ENCODE measurements at places on chromosomes 1 and 21.

GRCh38 chr1:154420961-154421924 is 16.1 kb downstream of the IL6R start:
- no peak for DNase-seq

DNA sequence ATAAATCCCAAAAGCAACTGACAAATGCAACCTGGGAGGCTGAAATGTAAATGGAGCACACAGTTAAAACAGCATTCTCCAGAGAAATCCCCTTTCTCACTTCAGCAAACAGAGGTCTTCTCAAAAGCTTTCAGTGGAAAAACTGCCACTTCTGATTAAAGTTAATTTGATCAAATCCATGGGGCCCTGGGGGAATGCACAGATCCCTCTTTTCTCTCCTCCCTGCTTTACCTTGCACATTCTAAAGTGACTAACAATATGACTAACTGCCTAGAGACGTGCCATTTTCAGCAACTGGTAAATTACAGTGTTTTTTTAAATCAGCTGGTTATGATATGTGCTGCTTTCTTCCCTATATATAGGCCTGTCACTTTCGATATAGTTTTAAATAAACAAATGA is 142.5 kb downstream of the RERE start:
- no peak for DNase-seq

GRCh38 chr1:7613106-7613850 is 157.8 kb upstream of the VAMP3 start:
- no peak for DNase-seq

DNA sequence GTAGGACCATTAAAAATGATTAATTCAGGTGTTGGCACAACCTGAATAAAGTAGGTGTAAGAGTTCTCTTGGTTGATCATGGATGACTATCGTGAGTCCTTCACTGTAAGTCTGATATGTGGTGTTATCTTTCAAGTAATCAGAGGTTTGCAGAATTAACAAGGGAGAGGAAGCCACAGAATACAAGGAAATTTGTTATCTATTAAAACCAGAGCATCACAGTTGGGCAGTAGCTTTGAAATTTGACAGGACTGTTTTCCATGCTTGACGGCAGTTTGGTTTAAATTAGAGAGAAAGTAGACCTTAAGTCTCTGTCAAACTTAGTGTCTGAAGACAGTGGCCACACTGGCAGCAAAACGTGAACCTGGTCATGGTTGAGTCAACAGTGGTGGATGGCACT is 139.5 kb upstream of the KCNK2 start:
- DNase-seq = no peak

DNA sequence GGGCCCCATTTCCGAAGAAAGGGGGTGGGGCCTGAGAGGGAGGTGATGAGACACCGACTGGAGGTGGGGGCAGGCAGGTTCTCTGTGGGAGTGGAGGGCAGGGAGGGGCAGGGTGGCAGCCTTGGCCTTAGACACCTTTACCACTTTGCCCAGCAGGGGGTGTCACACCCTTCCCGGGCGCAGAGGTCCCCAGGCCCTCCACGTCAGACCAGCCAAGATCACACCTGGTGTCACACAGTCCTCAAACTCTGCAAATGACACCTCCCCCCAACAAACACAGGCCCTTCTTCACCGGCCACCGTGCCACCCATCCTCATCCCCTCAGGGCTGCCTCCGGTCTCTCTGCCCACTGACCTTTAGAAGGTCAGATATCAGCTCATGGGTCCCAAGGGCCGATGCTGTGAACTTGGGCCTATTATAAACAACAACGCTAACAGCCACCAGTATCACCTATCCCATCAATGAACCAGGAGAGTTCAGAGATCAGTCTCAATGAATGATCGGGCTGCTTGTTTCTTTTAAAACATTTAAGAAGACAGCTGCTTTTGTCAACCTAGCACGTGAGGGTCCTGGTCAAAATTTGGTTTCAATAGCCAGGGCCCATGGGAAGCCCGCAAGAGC is 103.9 kb downstream of the CASZ1 start:
- DNase-seq = peak; percentile 56

GRCh38 chr1:112718691-112719418 is 3.7 kb upstream of the PPM1J start:
- peak; percentile 51 for DNase-seq

GRCh38 chr1:29343476-29343875 is 107.2 kb downstream of the PTPRU start:
- DNase-seq = no peak

DNA sequence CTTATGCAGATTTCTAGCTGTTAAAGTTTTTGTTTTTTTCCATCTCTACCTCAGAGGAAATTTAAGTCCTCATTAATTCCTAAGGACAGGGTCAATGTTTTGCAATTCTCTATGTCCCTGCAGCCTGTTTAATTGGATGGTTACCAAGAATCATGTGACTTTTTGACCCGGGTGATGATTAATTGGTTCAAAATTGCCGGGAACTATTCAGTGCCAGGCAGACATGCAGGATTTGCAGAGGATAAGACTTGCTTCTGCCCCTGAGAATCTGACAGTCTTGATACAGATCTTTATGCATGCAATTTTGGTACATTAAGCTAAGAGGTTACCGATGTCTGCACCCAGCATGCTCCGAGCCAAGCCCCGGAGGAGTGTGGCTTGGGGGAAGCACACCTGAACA is 87.9 kb downstream of the PLPP3 start:
- DNase-seq = no peak

GRCh38 chr1:3783651-3784474 is 11.3 kb downstream of the SMIM1 start:
- DNase-seq = no peak

DNA sequence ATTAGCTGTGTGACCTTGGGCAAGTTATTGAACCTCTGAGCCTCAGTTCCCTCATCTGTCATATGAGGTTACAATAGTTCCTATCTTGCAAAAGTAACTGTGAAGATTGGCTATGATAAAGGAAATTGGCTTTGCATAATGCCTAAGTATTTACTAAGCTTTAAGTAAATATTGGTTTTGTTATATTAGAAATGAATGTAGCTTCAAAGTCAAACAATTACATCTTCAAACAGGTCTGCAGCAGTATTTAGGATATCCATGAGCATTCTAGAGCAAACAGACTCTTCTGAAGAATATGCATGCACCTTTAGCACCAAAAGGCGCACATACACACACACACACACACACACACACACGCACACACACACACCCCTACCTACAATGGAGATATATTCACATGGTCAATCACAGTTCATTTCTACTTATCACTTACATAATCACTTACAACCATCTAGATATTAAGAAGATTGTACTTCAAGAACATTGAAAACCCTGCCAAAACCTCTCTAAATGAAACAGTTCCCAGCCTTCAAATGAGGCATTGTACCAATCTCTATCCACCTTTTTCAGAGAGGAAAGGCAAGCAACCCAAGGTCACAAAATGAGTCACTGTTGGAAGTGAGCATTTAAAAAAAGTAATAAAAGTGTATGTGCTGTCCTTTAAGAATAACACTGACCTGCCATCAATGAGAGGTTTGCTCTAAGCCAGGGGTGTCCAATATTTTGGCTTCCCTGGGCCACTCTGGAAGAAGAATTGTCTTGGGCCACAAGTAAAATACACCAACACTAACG is 13.4 kb upstream of the FAM43B start:
- DNase-seq = no peak

- no peak for DNase-seq
These were observed 447.8 kb downstream of the PTPRU start for GRCh38 chr1:29684141-29684540.

DNA sequence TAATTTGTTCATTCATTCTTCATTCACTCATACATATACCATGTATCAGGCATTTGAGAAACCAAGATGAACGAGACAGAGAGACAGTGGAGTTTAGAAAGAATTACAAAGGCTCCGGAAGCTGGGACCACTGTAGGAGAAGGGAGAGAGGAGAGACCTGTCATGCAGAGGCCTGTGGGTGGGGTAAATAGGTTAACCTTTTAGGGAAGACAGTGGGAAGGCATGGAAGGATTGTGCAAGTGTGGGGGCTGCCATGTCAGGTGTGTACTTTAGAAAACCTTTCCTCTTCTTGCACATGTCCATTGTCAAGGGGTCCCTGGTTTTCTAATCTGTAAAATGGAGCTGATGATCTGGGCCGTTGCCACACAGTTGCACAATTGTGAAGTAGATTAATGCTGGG is 44.2 kb upstream of the POU3F1 start:
- DNase-seq = no peak

GRCh38 chr1:171850651-171851350 is 9.5 kb downstream of the DNM3 start:
- DNase-seq = no peak

DNA sequence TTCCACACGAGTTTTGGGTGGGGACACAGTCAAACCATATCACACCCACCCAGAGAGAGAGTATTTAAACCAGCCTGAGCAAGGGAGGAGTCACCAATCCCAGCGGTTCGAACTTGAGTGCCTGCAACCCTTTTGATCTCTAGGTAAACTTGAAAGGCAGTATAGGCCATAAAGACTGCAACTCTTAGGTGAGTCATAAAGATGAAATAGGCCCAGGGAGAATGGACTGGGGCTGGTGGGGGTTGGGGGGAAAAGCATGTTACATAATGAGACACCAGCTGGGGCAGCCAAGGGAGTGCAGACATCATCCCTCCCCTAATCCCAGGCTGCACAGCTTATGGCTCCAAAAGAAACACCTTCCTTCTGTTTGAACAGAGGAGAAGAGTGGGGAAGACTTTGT is 99.8 kb upstream of the LHX8 start:
- DNase-seq = no peak

DNA sequence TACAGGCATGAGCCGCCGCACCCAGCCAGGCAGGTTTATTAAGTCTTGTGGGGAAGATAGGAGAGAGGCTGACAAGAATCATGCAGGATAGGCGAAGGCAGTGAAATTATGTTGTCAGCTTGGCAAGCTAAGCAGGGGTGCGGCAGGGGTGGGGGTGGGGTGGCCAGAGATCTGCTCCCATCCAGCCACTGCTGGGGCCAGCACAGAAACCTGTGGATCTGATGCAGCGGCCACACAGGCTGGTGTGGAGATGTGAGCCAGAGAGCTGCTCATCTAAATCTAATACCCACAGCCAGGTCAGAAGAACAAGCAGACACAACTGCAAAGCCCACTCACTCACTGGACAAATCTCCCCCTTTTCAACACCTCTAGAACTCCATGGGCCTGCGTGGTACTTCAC is 68.7 kb downstream of the KCTD3 start:
- no peak for DNase-seq

DNA sequence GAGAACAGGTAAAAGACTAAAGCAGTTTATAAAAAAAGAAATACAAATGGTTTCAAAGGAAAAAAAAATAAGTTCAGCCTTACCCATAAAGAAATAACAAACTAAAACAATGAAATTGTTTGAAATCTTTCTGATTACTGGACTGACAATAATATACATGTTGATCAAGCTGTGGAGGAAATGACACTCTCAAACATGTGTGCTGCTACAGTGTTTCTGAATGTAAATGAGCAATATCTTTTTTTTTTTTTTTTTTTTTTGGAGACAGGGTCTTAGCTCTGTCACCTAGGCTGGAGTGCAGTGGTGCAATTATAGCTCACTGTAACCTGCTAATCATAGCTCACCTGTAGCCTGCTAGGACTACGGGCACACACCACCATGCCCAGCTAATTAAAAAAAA is 6.5 kb downstream of the EPS15 start:
- DNase-seq = no peak

DNA sequence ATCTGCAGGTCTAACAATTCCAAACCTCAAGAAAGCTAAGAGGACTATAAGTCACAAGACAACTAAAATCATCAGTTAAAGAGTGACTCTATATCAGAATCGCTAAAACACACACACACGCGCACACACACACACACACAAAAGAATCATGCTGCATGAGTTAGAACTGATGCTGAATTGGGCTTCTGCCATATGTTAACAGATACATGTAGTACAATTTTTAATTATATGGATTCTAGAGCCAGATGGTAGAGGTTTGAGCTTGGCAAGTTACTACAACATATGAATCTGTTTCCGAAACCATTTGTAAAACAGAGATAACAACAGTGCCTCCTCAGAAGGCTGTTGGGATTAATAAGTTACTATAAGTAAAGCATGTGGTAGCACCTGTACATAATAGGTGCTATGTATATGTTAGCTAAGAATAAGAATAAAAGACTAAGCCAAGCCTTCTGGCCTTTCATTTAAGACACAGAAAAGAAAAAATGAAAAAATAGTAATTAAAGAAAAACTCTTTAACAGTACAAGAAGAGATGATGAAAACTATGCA is 17.9 kb downstream of the EPRS1 start:
- DNase-seq = no peak

DNA sequence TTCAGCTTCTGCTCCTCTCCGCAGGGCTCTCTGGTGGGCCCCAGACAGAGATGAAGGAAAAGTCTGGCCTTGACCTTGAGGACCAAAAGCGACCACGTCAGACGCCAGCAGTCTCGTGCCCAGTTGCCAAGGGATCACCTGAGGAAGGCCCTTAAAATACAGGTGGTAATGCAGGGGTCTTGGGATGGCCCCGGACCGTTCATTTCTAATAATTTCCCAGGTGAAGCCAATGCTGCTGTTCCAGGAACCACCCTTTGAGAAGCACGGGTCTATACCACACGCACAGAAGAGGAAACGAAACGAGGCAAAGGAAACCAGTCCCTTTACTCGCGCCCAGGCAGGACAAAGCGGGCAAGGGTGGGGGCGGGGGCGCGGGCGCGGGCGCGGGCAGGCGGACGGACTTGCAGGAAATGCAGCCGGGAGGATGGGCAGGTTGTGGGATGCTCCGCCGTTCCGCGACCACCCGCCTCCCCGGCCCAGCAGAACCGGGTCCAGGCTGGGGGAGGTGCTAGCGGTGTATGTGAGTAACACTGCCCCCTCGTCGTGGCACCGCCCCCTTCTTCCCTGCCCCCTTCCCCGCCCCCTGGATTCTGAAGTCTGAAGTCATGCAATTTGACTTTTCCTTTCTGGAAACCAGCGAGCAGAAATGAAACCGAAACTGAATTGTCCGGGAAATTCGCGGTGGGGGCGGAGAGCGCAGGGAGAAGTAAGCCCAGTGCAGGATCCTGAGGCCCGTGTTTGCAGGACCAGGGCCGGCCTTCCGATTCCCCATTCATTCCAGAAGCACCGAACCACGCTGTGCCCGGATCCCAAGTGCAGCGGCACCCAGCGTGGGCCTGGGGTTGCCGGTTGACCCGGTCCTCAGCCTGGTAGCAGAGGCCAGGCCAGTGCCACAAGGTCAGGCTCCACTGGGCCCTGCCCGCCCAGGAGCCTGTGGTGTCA is 5.8 kb upstream of the MX1 start:
- DNase-seq = peak; percentile 54

DNA sequence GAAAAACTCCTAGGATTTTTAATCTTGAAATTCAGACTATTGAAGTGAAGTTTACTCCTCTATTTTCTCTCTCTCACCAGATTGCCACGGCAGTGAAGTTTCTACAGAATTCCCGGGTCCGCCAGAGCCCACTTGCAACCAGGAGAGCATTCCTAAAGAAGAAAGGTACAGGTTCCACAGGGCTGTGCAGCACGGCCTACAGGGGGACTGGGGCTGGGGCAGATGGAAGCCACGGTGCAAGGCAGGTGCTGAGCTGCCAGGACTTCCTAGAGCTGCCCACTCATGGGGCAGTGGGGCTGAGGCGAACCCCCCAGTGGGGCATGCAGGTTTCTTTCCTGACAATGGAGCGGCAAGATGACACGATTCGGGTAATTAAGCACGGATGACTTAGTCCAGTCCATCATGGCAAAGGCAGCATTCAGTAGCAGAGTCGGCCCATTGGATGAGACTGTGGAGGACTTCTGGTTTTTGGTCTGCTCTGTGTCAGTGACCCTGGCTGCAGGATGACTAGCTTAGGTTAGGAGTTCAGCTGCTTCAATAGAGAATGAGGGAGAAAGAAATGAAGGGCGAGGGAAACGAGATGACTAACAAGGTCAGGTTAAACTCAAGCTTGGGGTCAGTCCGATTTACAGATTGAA is 61.5 kb downstream of the PEX14 start:
- DNase-seq = no peak

GRCh38 chr1:112264553-112264952 is 131.5 kb upstream of the CTTNBP2NL start:
- DNase-seq = no peak

Data from activated CD8-positive, alpha-beta memory T cell treated with anti-CD3 and anti-CD28 coated beads for 4 hours (primary cell).